ENCODE measurements at places on chromosomes 4 and X.

DNA sequence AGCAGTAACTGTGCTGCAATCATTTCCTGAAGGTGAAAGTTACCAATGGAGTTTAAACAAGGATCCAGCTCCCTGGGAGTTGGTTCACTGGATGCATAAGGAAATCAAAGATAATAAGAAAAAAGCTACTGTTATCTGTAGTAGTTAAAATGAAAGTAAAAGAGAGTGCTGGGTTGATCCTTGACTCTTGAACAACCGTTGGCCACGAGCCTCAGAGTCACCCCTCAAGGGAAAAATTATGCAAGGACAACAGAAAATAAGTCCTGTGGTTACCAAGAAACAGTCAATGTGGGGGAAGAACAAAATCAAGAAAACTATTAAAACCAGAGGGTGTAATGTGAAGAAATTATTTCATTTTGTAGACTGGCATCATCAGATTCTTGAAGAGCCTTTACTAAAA, 49.7 kb upstream of the DDIT4L start:
- no peaks in the 10 kb centered on the region for H3K4me1 ChIP-seq
- no peaks in the 10 kb centered on the region for H3K36me3 ChIP-seq
- DNase-seq, result no peak
- H3K27me3 ChIP-seq, result peaks cover 4% of the 10 kb centered on the region

GRCh38 chrX:136646602-136647239, 1.2 kb upstream of the CD40LG start:
- H3K4me1 ChIP-seq, result peaks cover 57% of the 10 kb centered on the region
- H3K36me3 ChIP-seq, result peaks cover 32% of the 10 kb centered on the region
- peak overlapping the region; percentile 91 for H3K27ac ChIP-seq
- H3K27me3 ChIP-seq, result no peaks in the 10 kb centered on the region
- peak overlapping the region; percentile 95 for H3K4me3 ChIP-seq
- DNase-seq, result peak; percentile 64

DNA sequence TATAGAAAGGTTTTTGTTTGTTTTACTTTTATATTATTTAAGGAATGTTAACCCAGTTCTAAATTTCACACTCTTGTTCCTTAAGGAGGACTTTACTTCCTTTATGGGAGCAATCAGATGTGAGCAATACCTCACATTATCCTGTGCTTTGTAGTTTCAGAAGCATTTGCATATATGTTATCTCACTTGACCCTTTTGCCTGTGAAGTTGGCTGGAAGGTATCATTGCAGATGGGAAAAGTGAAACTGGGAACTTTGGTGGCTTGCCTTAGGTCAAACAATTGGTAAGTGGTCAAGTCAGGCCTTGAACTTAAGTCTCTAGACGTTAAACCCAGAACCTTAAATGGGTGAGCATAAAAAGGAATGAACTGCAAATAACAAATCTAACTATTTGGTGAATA, 90.6 kb downstream of the AREG start:
- H3K27ac ChIP-seq, result no peak overlapping the region
- H3K4me3 ChIP-seq, result no peak overlapping the region
- H3K27me3 ChIP-seq, result peaks cover 4% of the 10 kb centered on the region
- no peaks in the 10 kb centered on the region for H3K36me3 ChIP-seq
- no peaks in the 10 kb centered on the region for H3K4me1 ChIP-seq

GRCh38 chrX:143854006-143854405, 29.9 kb upstream of the UBE2NL start:
- H3K27me3 ChIP-seq, result no peaks in the 10 kb centered on the region
- H3K4me1 ChIP-seq, result no peaks in the 10 kb centered on the region
- no peak overlapping the region for H3K27ac ChIP-seq
- DNase-seq, result no peak

GRCh38 chr4:149065753-149066152, 623.5 kb upstream of the NR3C2 start:
- no peak overlapping the region for H3K27ac ChIP-seq
- no peaks in the 10 kb centered on the region for H3K36me3 ChIP-seq
- H3K4me3 ChIP-seq, result no peak overlapping the region
- no peak for DNase-seq
- H3K27me3 ChIP-seq, result no peaks in the 10 kb centered on the region

- H3K4me1 ChIP-seq, result no peaks in the 10 kb centered on the region
- no peaks in the 10 kb centered on the region for H3K27me3 ChIP-seq
- DNase-seq, result no peak
- no peak overlapping the region for H3K4me3 ChIP-seq
- no peaks in the 10 kb centered on the region for H3K36me3 ChIP-seq
These were observed 46.7 kb downstream of the GRIA3 start for GRCh38 chrX:123230798-123231197.

GRCh38 chrX:40323977-40324376, 226.2 kb upstream of the BCOR start:
- no peaks in the 10 kb centered on the region for H3K36me3 ChIP-seq
- no peaks in the 10 kb centered on the region for H3K4me1 ChIP-seq
- no peak overlapping the region for H3K4me3 ChIP-seq
- no peak for DNase-seq
- H3K27ac ChIP-seq, result no peak overlapping the region

DNA sequence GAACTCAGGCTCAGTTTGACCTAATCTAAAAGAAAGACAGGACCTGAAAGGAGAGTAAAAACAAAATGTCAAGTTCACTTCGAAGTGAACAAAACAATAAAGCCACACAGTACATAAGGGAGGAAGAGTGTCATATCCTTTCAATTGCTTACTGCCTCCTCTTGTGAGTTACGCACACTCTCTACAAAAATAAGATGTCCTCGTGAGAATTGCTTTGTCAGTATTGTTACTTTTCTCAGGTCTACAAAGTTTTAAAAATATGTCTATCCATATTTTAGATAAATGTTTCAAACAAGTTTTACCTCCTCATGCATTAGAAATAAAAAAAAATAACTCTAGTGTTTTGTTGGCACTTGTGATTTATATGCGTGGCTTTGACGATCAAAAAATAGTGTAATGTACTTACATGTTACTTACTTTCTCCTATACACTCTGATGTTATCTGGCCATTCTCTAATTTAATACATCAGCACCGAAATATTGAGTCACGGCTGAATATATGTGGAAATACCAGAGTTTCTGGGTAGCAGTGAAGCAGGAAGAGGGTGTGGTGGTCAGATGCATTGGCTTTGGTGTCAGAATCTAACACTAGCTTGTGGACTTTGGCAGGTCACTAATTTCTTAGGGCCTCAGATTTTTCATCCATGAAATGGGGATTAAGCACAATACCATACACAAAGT, 8.1 kb upstream of the MRPL1 start:
- H3K4me3 ChIP-seq, result peak overlapping the region; percentile 63
- H3K27ac ChIP-seq, result peak overlapping the region; percentile 96
- H3K4me1 ChIP-seq, result peaks cover 74% of the 10 kb centered on the region
- H3K27me3 ChIP-seq, result no peaks in the 10 kb centered on the region
- peaks cover 2% of the 10 kb centered on the region for H3K36me3 ChIP-seq
- peak; percentile 44 for DNase-seq

- H3K27me3 ChIP-seq, result no peaks in the 10 kb centered on the region
- H3K36me3 ChIP-seq, result peaks cover 31% of the 10 kb centered on the region
- H3K4me3 ChIP-seq, result no peak overlapping the region
- peaks cover 4% of the 10 kb centered on the region for H3K4me1 ChIP-seq
- H3K27ac ChIP-seq, result no peak overlapping the region
These were observed 7.9 kb downstream of the FAM200B start for GRCh38 chr4:15689540-15689939.

GRCh38 chrX:98548519-98548918, 1664.8 kb downstream of the RPA4 start:
- no peak overlapping the region for H3K27ac ChIP-seq
- no peaks in the 10 kb centered on the region for H3K27me3 ChIP-seq
- no peak for DNase-seq
- H3K36me3 ChIP-seq, result no peaks in the 10 kb centered on the region
- H3K4me3 ChIP-seq, result no peak overlapping the region
- H3K4me1 ChIP-seq, result no peaks in the 10 kb centered on the region

DNA sequence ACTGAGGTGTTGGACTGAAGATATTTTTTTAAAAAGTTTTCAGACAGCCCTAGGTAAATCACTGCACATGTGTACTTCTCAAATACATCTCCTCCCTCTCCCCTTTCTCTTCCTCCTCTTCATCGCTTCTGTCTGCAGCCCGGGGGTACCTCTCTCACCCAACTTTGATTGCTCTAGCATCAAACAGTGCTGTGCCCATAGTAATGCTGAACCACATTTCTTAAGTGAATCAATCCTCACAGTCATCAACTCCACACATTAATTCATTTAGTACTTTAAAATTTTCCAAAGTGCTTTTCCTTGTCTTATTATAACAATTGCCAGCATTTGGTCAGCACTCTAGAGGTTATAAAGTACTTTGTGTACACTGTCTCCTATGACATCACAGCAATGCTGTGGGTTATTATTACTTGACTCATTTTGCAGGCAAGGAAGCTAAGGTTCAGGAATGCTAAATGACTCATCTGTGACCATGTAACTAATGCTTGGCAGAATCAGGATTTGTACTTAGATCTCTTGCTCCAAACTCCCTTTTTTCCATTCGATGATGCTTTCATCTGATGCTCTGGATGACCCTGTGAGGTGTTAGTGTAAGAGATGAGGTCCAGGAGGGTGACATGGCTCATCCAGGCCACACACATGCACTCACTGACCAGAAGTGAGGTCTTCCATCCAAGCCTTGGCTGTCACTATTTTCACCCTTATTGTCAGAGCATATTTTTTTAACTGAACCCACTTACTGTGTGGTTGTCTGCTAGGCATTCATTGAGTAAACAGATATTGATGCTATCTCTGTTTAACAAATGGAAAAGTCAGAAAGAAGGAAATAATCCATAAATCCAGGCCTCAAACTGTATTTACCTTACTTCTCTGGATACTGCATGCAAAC, 58.8 kb downstream of the RHOH start:
- no peak for DNase-seq
- H3K27me3 ChIP-seq, result no peaks in the 10 kb centered on the region
- peak overlapping the region; percentile 86 for H3K27ac ChIP-seq
- H3K4me1 ChIP-seq, result peaks cover 81% of the 10 kb centered on the region
- H3K4me3 ChIP-seq, result peak overlapping the region; percentile 24

- no peaks in the 10 kb centered on the region for H3K27me3 ChIP-seq
- H3K4me3 ChIP-seq, result no peak overlapping the region
- H3K4me1 ChIP-seq, result no peaks in the 10 kb centered on the region
- H3K27ac ChIP-seq, result no peak overlapping the region
- no peak for DNase-seq
These were observed 70.3 kb downstream of the DDX60 start for GRCh38 chr4:168248176-168248710.

GRCh38 chr4:84562156-84562555, 20.8 kb upstream of the CDS1 start:
- no peak for DNase-seq
- H3K27me3 ChIP-seq, result no peaks in the 10 kb centered on the region
- H3K27ac ChIP-seq, result no peak overlapping the region
- no peaks in the 10 kb centered on the region for H3K36me3 ChIP-seq

DNA sequence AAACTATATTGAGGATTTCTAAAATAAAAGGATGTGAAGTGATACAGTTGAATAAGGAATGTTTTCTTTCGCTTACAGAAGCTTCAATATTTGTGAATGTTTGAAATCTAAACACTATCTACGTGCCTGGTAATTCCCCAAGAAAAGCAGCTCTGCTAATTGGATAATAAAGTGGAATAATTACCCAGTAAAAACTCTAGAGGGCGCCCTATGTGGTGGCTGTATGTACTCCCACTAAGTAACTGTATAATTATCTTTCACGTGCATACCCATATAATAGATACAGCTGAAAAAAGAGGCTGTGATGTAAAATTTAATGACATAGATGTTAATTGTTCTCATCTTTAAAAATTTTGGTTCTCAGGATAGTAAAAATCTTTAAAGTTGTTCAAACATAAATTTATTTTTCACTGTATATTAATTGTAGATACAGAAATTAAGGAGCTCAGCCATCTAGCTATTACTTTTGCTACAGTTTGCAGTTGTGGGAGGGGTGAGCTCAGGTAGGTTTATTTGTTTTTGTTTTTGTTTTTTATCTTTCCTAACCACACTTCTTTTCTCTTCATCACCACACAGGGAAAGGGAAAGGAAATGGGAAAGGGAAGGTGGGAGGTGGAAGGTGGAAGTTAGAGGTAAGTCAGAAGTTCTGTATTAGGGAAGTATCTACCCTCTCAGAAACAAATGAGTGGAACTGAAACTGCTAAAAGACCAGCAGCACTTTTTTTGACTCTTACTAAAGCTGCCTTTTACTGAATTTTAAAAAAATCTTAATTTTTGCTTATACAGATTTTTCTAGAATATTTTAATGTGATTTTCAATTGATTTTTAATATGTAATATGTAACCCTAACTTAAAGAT, 151.7 kb upstream of the RPS6KA6 start:
- H3K4me3 ChIP-seq, result no peak overlapping the region
- no peaks in the 10 kb centered on the region for H3K36me3 ChIP-seq
- DNase-seq, result no peak
- H3K27me3 ChIP-seq, result no peaks in the 10 kb centered on the region
- no peak overlapping the region for H3K27ac ChIP-seq
- no peaks in the 10 kb centered on the region for H3K4me1 ChIP-seq

DNA sequence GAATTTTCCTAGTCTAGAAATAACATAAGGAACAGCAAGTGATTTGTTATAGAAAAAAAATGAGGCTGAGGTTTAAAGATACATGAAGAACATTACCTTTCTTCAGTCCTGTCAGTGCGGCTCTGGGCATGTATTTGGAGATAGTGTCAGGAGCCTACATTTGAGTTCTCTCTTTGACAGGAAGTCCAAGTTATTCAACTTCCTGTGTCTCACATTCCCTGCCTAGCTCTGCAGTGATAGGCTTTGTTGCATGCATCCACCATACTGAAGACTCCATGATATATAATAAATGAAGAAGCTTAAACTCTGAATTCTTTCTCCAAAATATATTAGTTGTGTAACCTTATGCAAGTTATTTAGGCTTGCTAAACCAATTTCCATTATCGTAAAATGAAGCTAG, 148.7 kb downstream of the RELL1 start:
- no peaks in the 10 kb centered on the region for H3K27me3 ChIP-seq
- no peak for DNase-seq
- H3K4me1 ChIP-seq, result no peaks in the 10 kb centered on the region
- H3K4me3 ChIP-seq, result no peak overlapping the region

DNA sequence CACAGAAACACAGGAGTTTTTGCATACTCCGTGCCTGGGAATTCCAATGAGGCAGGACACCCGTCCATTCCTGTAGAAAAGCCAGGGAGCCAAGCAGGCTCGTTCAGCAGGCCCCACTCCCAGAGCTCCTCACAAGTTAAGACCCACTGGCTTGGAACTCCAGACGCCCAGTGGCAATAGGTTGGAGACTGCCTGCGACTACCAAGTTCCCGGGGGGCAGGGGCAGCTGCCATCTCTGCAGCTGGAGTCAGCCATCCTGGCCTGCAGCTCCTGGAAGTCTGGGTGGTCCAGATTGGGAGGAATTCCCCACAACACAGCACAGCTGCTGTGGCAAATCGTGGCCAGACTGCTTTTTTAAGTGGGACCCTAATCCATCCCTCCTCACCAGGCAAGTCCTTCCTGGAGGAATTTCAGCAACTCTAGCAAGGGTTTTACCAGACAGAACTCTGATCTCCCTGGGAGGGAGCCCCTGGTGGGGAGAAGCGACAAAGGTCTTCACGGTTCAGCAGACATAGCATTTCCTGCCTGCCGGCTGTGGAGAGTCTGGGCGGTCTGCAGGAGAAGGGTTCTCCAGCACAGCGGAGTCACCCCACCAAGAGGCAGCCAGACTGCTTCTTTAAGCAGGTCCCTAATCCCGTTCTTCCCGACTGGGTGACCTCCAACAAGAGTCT, 231.9 kb downstream of the STPG2 start:
- no peaks in the 10 kb centered on the region for H3K27me3 ChIP-seq
- H3K27ac ChIP-seq, result no peak overlapping the region
- DNase-seq, result no peak
- no peak overlapping the region for H3K4me3 ChIP-seq
- H3K36me3 ChIP-seq, result no peaks in the 10 kb centered on the region

Data from activated naive CD4-positive, alpha-beta T cell treated with anti-CD3 and anti-CD28 coated beads, Interleukin-2, amount 10 ng/mL, durations not matched to agents 7 days and 5 days (primary cell).